NCI-H2081 treated with DMSO at 0.1 percent for 48 hours (cell line): ENCODE measurements at places on chromosomes 11 and 22.

GRCh38 chr11:1391165-1392075, 1.7 kb downstream of the BRSK2 start:
- no peak for DNase-seq

DNA sequence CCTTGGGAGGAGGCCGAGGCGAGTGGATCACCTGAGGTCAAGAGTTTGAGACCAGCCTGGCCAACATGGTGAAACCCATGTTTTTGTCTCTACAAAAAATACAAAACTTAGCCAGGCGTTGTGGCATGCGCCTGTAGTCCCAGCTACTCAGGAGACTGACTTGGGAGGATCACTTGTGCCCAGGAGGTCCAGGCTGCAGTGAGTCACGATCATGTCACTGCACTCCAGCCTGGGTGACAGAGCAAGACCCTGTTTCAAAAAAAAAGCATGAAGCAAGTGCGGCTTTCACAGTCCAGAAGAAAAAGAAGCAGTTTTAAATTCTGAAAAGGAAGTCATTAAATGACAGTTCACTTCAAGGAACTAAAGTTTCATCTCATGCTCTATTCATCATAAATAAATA, 7.1 kb upstream of the LTO1 start:
- no peak for DNase-seq

GRCh38 chr11:110207123-110207522, 89.3 kb downstream of the RDX start:
- DNase-seq, result no peak

- no peak for DNase-seq
Measured at GRCh38 chr22:30627471-30627870, 8.1 kb upstream of the SLC35E4 start.

GRCh38 chr22:48635816-48636215, 1191.9 kb downstream of the BRD1 start:
- DNase-seq, result no peak

DNA sequence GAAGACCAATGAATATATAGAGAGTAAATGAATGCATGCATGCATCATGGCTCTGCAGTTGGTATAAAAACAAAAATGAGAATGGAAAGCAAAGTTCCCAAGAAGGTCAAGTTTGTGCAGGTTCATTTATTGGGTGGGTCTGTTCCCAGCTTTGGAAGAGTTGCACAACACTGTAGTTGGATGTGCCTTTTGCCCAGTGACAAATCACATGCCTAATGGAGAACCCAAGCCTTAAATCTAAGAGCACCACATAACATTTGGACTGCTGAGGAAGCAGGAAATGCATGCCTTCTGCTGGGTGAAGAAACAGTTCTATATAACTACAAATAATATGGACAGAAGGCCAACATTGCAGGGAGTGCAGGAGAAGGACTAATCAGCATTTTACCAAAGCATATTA, 30.6 kb downstream of the PRCP start:
- DNase-seq, result no peak

GRCh38 chr11:3971756-3972404, 116.4 kb downstream of the STIM1 start:
- no peak for DNase-seq

GRCh38 chr22:29031227-29032011, 30.2 kb downstream of the C22orf31 start:
- DNase-seq, result no peak

DNA sequence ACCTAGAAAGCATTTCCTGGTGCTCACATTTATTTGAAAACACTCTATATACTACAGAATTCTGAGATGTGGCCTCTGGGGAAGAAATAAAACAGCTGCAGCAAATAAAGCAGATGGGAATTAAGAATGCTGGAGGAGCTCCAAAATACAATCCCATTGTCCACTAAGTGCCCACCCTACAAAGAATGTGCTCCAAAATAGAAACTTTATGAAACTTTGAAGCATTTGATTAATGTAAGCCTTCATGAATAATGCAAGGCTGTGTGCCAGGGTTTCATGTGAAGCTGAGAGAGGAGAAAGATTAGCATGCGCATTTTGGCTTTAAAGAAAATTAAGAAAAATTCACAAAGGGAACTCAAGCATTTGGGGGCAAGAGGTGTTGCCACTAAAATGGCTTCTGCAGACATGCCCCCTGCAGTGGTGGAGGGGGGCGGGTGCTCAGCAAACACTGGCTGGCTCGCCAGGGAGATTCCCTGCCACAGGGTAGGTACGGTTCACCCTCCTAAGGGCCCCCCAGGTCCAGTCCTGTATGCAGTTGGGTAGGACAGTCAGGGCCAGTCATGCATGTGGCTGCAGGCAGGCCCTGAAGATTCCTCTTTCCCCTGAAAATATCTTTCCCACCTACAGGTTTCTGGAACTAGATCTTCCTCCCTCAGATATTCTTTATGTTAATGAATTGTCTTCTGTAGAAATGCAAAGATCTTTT, 46.6 kb upstream of the RCN1 start:
- no peak for DNase-seq

GRCh38 chr22:24156141-24156912, 25.0 kb upstream of the SUSD2 start:
- no peak for DNase-seq

DNA sequence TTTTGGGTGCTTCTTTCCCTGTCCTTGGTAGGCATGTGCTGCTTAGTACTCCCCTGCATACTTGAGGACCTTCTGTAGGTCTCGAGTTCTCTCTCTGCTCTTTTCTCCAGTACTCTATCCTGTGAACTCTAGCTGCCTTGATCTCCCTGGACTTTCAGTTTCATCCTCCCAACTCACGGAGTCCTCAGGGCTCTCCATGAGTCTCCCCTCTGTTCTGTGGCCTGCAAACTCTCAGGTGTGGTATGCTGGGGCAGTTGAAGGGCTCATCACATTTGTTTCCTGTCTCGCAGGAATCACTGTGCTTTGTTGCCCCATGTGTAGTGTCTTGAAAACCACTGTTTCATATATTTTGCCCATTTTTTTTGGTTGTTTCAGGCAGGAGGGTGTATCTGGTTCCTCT, 3.3 kb upstream of the PACS1 start:
- DNase-seq, result no peak

DNA sequence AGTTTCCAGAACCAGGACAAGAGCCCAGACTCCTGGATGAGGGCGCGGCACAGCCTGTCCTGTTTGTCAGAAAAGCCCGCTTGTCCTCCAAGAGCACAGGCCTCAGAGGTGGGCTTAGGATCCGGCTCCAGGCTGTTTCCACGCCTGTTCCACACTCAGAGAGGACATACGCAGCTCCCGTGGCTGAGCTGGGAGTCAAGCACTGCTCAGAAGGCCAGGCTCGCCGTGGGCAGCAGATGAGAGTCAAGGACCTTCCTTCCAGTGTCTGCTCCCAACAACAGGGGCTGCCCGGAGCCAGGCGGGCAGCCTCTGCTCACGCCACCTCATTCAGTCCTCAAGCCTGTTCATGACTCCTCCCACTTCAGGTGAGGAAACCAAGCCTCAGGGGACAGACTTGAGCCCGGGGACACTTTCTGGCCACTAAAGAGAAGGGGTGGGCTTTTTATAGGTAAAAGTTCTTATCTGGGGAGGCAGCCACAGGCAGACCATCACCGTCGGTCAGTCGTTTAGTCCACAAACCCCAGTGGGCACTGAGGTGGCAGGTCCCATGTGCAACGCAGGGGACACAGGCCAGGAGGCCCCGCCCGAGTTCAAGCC, 3.8 kb downstream of the CYB5R3 start:
- DNase-seq, result no peak

DNA sequence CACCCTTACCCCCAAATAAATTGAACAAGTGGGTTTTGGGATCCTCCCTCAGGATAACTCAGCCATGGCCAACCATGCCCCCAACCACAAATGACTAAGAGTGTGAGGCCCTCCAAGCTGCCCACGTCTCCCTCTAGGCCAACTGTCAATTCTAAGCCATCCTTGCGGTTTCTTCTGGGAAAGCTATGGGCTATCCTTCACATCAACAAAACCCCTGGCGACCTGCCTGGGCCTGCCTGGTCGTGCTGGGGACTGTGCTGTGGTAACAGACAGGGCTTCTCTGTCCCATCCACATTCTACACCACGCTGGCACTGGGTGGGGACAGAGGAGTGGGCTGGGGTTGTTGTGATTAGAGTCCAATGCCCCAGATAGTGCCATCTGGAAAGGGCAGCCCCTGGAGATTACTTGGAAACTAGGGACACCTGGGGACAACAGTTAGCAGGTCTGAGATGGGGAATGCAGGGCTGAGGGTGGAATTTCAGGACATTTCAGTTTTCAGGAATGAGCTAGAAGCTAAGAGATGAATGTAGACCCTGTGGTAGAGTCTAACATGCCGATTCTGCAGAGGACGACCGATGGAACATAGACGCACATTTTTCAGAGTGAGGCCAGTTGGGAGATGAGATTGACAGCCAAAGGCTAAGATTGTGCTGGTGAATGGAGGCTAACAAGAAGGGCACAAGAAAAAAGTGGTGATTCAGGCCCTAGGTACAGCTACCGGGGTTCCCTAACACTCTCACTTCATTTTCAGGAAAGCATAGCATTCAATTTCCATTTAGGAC, 131.9 kb downstream of the RASSF10 start:
- no peak for DNase-seq

- no peak for DNase-seq
Measured at GRCh38 chr11:26944866-26945664, 48.8 kb upstream of the FIBIN start.

DNA sequence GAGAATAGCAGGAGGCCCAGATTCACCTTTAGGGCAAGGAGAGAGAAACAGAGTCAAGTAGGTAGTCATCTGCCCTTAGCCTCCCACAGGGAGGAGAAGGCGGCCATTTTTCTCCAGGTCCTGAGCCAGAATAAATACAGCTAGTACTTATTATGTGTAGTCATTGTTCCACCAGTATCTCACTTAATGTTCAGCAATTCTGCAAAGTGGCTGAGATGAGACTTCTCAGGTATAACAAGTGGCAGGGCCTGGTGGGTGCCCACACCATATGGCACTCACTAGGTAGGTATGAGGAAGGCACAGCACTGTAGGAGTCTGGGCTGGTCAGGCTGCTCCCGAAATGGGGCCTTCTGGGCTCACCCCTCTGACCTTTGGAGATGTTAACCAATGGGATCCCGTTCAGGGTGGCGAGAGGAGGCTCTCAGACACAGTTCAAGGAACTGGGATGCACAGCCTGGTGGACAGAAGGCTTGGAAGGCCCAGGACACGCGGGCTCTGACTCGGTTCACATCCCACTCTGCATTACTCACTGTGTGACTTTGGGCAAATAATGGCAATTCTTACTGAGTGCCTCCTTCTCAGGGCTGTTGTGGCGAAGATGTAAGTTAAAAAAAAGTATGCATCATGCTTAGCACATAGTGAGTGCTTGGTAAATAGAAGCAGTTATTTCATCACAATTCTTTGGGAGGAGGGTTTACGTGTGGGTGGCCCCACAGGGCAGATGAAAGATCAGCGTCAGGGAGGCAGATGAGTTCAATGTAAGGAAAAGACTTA, 25.1 kb downstream of the RTN4RL2 start:
- no peak for DNase-seq

DNA sequence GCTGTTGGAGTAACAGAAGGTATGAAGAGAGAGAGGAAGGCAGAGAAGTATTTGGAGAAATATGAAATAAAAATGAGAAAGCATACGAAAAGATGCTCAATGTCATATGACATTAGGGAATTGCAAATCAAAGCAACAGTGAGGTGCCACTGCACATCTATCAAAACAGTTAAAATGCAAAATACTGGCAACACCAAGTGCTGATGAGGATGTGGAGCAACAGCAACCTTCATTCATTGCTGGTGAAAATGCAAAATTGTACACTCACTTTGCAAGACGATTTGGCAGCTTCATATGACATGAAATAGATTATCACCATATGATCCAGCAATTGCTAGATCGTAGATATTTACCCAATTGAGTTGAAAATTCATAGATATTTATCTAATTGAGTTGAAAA, 9.4 kb upstream of the SPDYC start:
- DNase-seq, result no peak

DNA sequence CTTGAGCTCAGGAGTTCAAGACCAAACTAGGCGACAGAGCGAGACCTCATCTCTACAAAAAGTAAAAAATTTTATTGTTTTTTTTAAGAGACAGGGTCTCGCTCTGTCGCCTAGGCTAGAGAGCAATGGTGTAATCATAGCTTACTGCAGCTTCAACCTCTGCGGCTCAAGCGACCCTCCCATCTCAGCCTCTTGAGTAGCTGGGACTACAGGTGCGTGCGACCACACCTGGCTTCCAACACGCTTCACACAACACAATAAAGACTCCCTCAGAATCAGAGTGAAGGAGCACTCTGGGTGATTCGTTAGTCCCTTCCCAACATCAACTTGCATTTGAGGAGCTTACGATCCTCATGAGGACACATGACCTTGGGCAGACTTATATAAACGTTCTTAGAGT, 79.5 kb upstream of the APOA1 start:
- no peak for DNase-seq

DNA sequence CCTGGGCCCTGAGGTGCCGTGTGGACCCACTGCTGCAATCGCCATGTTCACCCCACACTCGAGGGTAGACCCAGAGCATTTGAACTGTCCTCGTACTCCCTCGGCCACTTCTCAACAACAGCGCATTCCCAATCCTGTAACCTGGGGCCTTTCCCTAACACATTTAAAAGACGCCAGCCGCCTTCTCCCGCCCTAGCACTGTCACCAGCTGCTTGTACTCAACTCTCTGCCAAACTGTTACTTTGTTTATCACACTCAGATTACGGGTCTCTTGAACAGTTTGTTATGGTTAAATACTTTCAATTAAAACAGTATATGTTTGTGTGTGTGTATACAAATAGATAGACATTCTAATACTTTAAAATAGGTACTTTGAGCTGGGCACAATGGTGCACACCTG, 20.7 kb downstream of the CDKN1C start:
- no peak for DNase-seq

DNA sequence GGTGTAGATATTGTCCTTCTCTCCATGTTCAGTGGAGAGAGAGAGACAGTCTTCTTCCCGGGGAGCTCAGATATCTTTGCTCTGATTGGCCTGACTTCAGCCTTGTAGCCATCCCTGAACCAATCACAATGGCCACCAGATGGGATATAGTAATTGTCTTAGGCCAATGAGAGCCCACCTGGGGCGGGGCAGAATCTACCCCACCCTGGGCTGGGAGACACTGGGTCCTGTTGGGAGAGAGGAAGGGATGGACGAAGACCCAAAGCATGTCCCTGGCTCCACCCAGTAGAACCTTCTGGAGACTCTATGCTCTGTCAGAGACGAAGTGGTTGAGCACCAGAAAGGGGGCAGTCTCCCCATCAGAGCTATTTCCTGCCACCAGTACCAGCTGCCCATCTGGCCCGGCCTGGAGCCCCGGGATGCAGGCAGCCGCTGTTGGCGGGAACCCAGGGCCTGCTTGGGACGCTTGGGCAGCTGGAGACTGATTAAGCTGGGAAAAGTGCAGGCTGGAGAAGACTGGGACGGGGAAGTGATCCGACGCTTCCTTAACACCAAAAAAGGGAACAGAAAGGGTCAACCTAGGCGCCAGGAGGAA, 31.6 kb upstream of the CBX7 start:
- DNase-seq, result no peak

GRCh38 chr11:77111277-77111676, 8.6 kb downstream of the OMP start:
- DNase-seq, result no peak

- no peak for DNase-seq
Measured at GRCh38 chr22:36760786-36761185, 15.1 kb downstream of the IFT27 start.
